NCI-H1930 (cell line): ENCODE measurements at places on chromosomes 12 and 14.

GRCh38 chr14:75141967-75142366, 15.1 kb upstream of the NEK9 start:
- no peak for DNase-seq

- DNase-seq: peak; percentile 4
Observed at GRCh38 chr14:81509838-81510452, 23.7 kb downstream of the SEL1L start.

- no peak for DNase-seq
Observed at GRCh38 chr14:25046301-25046943, 3.5 kb downstream of the STXBP6 start.

GRCh38 chr14:30907659-30908057, 33.3 kb downstream of the COCH start:
- no peak for DNase-seq

GRCh38 chr12:132662901-132663755, 24.0 kb downstream of the POLE start:
- no peak for DNase-seq
